BE2C (cell line): ENCODE measurements at places on chromosomes 6 and 20.

- no peak for DNase-seq
Measured at GRCh38 chr6:106300944-106301343, 24.6 kb downstream of the ATG5 start.

GRCh38 chr6:116971959-116972358, 94.9 kb downstream of the RFX6 start:
- peak; percentile 29 for DNase-seq

DNA sequence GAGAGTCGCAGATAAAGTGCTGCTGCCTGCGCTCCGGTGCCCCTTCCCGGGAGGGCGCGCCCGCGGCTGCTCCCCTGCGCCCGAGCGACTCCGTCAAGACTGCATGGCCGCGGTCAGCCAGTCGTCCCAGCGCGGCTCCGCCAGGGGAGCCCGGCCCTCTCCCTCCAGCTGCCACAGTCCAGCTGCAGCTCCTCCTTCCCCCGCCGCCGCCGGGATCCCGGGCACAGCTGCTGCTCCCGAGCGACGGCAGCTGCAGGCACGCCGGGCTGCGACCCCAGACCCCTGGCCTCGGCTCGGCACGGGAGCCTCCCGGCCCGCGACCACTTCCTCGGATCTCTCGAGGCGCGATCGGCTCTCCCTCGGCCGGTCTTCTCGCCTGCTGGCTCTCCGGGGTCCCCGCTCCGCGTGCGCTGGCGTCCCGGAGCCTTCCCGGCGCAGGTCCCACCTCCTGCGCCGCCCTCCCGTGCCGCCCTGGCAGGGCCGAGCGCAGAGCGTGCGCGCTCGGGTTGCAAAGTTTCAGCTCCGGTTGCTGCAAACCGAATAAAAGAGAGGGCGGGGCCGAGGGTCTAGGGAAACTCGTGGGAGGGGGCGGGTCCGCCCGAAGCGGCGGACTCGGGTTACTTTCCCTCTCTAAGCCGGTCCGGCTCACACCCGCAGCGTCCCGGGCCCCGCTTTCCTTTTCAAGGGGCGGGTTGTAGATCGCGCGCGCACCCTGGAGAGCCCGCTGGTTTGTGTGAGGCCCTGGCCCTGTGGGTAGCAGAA, at the start of gene CNKSR3:
TSS of gene CNKSR3 (minus strand) at position 542 of the 762 bp plus-strand sequence. CDS start 571 bp downstream, outside the sequence.
- DNase-seq, result peak; percentile 95

GRCh38 chr20:59349277-59349676, 48.9 kb downstream of the EDN3 start:
- DNase-seq, result no peak

DNA sequence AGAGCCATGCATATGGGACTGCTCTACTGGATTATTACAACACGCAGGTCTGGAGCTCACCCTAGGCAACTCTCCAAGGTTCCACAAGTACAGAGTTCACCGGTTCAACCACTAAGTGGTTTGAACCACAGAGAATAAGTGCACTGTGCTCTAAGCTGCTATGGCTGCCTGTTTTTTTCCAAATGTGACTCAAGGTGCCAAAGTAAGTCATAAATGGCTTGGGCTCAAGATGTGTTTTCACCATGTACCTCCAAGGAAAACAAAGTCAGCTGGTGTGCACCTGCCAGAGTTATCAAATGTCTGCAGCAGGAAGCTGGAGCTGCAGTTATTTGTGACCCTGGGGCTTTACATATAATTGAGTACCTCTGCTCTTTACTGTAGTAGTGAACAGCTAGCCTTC, 76.7 kb downstream of the PREP start:
- DNase-seq, result peak; percentile 24
